Left lobe of liver (tissue), 2 donors: ENCODE measurements at places on chromosomes 4 and X. TPM values are rescaled to one million over a fixed set of nuclear protein-coding genes. Genes with fewer than 3 reads are reported as not detected.

HPRT1 gene
- total RNA-seq: 6.8 TPM

FMR1NB gene
- total RNA-seq: not detected

MAPK10 gene
- 2.4 TPM for total RNA-seq

DCLK2 gene
- 0.68 TPM for total RNA-seq

COX7B2 gene
- total RNA-seq: not detected

TREX2 gene
- 0.23 TPM for total RNA-seq
